NCI-H524 treated with DMSO at 0.1 percent for 48 hours (cell line): ENCODE measurements at places on chromosomes 1 and 21.

GRCh38 chr1:48033495-48034045 is 36.4 kb upstream of the TRABD2B start:
- DNase-seq = no peak

DNA sequence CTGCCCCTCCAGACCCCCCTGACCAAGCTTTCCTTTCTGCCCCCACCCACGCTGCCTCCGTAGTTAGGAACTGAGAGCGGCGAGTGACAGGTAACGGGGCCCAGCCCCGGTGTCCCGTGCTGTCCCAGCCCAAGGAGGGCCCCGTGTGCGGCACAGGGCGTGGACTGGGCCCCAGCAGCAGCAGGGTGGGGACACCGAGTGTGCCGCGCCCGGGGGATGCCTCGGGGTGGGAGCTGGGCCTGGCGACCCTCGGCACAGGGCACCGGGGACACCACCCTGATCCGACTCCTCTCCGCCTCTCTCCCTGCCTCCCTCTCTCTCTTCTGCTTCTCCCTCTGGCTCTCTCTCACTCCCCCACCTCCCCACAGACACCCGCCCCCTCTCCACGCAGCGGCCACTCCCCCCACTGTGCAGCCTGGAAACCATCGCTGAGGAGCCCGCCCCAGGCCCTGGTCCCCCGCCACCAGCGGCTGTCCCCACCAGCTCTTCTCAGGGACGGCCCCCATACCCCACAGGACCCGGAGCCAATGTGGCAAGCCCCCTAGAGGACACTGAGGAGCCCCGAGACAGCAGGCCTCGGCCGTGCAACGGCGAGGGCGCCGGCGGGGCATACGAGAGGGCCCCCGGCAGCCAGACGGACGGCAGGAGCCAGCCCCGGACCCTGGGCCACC is 22.7 kb downstream of the PANK4 start:
- no peak for DNase-seq

GRCh38 chr1:29640428-29640785 is 404.1 kb downstream of the PTPRU start:
- DNase-seq = no peak

DNA sequence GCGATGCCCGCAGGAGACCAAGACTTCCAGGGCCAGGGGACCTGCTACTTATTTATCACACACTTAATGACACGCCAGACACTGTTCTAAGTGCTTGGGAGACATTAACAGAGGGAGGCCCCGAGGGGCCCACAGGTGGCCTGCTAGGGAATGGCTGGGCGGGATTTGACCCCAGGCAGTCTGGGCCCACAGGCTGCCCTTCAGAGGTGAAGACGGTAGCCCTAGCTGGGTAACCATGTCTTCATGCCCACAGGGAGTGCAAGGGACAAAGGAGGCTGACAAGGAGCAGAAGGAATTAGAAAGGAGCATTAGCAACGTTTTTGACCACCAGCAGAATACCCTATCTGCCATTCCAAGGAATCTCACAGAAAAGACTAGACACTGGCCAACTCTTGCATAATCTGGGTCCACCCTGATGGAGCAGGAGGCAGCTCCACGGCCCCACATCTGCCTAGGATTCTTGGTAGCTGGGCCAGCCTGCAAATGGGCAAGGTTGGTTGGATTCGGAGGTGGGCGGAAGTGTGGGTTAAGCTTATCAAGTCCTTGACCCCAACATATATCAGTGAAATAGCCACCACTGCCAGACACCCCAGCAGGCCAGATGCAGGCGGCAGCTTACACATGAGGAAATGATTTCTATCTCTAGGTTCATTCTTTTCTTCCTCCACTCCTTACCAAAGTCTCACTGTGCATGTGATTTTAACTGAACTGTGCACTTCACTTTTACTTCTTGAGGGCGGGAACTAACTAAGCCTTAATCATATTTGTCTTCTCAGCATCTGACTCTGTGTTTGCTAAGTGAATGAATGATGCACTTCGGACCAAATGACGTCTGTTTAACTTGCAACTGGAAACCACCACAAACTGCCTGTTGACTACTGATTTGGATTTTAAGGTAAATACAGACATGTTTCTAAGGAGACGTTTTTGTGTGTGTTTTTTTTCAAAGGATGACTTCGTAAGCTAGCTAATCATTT is 3.4 kb upstream of the ETS2 start:
- no peak for DNase-seq

GRCh38 chr1:181635110-181635509 is 151.8 kb downstream of the CACNA1E start:
- DNase-seq = no peak

GRCh38 chr1:231665101-231665500 is 38.5 kb downstream of the DISC1 start:
- no peak for DNase-seq

DNA sequence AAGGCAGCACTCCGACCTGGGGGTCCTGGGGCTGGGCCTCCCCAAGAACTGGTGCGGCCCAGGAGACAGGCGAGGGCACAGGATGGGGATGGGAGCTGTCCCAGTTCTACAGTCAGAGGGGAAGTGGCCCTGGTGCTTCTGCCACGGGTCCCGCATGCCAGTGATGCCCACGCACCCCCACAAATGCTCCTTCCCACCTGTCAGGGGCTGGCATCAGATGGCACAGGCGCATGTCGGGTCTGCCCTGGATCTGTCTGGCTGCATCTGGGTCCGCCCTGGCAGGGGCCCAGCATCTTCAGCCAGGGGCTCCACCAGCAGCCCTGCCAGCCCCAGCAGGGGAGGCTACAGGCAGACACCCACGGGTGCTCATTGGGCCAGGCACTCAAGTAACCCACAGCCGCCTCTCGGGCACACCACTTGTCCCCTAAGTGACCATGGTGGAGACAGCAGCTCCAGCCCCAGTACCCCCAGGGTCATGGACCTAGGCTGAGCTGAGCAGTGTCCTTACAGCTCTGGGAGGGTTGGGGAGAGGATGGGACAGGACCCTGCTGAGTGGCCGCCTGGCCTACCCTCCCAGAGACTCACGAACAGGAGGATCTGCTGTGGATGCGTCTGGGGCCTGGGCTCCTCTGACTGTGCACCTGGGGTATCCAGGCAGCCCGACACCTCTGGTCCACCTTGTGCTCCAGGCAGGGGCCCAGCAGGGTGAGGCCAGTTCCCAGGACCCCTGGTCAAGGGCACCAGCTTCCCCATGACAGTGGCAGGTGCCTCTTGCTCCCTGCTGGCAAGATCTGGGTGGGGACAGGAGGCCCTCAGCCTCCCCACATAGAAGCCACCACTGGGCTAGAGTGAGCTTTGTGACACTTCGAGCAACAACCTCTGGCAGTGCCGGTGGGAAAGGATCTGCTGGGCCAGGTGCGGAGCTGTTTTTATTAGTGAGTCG is 5.4 kb downstream of the SMIM1 start:
- DNase-seq = no peak
